ENCODE measurements at places on chromosomes 2 and 18.

DNA sequence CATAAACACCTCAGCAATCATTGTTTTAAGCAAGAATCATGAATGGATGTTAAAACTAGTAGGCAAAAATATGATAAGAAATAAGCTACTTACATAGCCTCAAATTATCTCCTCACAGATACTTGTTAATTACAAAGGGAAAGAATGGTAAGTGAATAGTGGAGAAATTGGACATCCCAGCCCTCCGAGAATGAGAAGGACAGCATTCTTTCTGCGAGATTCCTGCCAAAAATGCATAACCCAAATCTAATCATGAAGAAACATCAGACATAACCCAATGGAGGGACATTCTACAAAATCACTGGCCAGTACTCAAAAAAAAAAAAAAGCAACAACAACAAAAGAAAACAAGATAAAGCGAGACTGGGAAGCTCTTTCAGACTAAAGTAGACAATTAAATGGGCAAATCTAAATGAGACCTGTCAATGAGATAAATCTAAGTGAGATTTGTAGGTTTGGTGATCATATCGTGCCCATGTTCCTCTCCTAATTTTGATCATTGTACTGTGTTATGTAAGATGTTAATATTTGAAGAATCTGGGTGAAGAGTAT lies 57.9 kb upstream of the GLI2 start:
- DNase-seq, result no peak

DNA sequence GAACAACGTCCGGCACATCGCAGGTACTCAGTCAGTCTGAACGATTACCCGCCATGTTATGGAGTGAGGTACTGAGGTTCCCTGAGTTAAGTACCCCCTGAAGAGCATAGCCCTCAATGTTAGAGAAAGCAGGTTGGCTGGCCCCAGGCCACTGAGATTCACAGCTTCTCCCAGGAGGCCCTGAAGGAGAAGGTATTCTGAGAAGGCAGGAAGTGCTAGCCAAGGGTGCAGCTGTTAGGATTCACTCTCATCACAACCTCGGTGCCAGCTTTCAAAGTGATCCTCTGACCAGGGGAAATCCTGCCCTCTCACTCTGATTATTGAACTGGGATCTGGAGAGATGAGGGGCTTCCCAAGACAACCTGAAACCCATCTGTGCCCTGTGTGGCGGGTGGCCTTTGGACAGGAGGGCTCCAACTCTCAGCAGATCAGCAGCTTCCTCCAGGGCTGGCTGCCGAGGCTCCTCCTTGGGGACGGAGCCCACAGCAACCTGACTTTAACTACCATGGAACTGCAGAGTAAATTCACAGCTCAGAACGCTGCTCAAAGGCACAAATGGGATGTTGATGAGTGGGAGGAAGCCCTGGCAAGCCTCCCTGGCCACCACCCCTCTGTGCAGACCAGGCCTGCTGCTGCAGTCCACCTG lies 7.8 kb downstream of the EHD3 start:
- DNase-seq, result no peak

- no peak for DNase-seq
Observed at GRCh38 chr2:198917275-198917674, 540.5 kb downstream of the SATB2 start.

DNA sequence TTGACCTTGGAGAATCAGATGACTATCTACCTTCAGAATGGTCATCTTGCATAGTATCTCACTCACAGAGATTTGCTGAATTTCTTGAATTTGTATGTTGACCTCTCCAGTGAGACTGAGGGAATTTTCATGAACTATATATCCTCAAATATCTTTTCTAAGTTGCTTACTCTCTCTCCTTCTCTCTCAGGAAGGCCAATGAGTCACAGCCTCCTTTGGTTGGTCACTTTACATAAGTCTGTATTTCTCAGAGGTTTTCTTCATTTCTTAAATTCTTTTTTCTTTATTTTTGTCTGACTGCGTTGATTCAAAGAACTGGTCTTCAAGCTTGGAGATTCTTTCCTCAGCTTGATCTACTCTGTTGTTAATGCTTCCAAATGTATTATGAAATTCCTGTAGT lies 51.7 kb downstream of the VIT start:
- no peak for DNase-seq

GRCh38 chr2:14285812-14286211 lies 346.7 kb upstream of the LRATD1 start:
- no peak for DNase-seq

GRCh38 chr2:151526572-151527090 lies 116.9 kb downstream of the RIF1 start:
- no peak for DNase-seq

GRCh38 chr18:65704046-65704445 lies 46.8 kb upstream of the CDH7 start:
- no peak for DNase-seq

DNA sequence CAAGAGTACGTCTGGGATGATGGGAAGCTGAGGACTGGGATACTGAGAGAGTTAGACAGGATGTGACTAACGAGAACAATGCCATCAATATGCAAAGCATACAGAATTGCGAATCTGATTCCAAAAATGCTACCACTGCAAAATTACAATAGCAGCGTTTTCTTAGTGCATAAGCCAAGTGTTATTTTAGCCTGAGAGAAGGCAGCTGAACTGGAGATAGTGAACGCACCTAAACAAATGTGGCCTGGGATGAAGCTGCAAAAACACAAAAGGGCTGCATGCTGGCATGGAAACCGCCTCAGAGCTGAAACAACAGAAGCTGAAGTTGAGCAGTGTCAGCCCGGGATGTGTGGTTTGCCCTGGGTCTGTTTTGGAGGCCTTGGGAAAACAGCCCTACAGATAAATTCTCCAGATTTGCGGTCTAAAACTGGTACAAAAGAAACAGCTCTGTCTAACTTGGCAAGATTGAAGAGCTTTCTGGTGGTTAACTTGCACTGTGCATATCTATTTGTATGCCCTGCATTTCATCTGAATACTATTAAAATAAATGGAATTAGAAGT lies 45.5 kb downstream of the LYPD6 start:
- no peak for DNase-seq

- no peak for DNase-seq
Observed at GRCh38 chr2:53715568-53715967, 52.0 kb upstream of the CHAC2 start.

All from activated effector memory CD4-positive, alpha-beta T cell treated with Interleukin-2 at 50 U/mL for 16 hours (primary cell).